ENCODE measurements at places on chromosomes 12 and 14.

DNA sequence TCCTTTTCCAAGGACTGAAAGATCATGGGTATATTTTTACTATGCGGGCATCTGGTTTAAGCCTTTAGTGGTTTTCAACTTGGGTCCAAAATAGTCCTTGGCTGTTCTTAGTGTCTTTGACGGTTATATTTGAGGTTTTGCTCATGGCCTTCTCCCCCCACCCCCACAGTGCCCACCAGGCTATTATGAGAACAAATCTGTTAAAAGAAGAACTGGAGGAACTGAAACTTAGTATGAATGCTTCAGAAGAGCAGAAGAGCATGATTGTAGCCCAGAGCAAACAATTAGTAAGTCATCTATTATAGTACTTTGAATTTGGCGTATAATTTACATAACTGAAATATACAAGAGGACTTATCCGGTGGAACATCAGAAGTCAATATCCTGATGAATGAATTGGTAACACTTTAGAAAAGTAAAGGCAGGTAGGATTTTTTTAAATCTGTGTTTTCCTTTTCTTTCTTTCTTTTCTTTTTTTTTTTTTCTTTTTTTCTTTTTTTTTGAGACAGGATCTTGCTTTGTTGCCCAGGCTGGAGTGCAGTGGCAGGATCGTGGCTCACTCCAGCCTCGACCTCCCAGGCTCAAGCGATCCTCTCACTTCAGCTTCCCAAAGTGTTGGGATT is 71.8 kb upstream of the BCAT1 start:
- DNase-seq = no peak
- H3K4me3 ChIP-seq = no peak overlapping the region
- no peaks in the 10 kb centered on the region for H3K36me3 ChIP-seq
- H3K27ac ChIP-seq = no peak overlapping the region

DNA sequence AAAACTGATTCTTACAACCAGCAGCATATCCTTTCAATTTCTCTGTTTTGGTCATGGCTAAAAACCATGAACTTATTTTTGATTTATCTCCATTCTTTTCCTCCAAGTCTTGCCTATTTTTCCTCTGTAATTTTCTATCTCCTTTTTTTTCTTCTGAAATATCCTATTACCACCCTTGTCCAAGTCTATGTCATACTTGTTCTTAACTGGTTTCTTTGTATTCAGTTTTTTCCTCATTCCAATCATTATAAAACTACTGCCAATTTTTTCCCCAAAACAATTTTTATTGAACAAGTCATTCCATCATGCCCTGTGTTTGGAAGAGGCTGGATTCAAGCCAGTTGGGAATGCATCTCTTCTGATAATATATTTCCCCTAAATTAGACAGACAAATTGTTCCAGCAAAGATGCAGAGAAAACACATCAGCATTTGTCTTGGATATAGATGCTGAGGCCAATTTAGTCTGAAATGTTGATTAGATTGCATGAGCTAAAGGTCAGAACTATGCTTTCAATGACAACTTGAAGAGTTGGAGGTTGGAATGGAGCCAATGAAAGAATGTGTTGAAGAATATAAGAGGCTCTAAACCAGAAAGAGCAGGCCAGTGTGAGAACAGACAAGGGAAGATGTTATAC is 30.7 kb downstream of the OTOGL start:
- no peaks in the 10 kb centered on the region for H3K36me3 ChIP-seq
- H3K4me3 ChIP-seq = no peak overlapping the region
- H3K27ac ChIP-seq = no peak overlapping the region
- DNase-seq = no peak
- no peaks in the 10 kb centered on the region for H3K4me1 ChIP-seq

GRCh38 chr14:68730811-68731425 is 61.9 kb downstream of the ZFP36L1 start:
- no peaks in the 10 kb centered on the region for H3K36me3 ChIP-seq
- no peak overlapping the region for H3K4me3 ChIP-seq
- H3K27me3 ChIP-seq = no peaks in the 10 kb centered on the region
- H3K4me1 ChIP-seq = peaks cover 4% of the 10 kb centered on the region
- no peak overlapping the region for H3K27ac ChIP-seq

GRCh38 chr12:74602881-74603672 is 65.4 kb downstream of the ATXN7L3B start:
- no peak overlapping the region for H3K4me3 ChIP-seq
- no peak overlapping the region for H3K27ac ChIP-seq
- H3K4me1 ChIP-seq = no peaks in the 10 kb centered on the region
- no peak for DNase-seq
- no peaks in the 10 kb centered on the region for H3K27me3 ChIP-seq

DNA sequence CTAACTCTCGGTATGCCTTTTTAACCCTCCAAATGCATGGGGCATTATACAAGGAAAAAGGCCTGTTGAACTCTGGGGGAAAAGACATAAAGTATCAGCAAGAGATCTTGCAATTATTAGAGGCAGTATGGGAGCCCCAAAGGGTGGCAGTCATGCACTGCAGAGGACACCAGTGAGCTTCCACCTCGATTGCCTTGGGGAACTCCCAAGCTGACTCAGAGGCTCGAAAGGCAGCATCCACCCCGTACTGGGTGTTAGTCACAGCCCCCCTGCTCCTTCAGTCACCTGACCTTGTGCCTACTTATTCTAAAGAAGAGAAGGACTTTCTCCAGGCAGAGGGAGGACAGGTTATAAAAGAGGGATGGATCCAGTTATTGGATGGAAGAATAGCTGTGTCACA is 781.4 kb upstream of the TMEM132C start:
- no peaks in the 10 kb centered on the region for H3K4me1 ChIP-seq
- no peaks in the 10 kb centered on the region for H3K36me3 ChIP-seq
- H3K27ac ChIP-seq = no peak overlapping the region
- DNase-seq = no peak
- no peaks in the 10 kb centered on the region for H3K27me3 ChIP-seq

DNA sequence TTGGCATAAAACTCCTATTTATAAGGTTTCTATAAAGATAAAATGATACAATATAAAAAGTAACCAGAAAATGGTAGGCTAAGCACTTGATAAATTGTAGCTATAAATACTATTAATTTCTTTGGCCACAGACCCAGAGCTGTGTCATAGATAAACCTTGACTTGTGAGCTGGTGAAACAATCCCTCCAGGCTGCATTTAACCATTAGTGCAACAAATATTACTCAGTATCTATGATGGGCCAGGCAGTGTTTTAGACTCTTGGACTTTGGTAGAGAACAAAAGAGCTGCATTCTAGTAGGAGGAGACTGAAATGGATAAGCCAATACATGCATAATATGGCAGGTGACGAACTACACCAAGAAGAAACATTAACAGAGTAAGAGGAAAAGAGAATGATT is 178.1 kb downstream of the BTG1 start:
- H3K4me3 ChIP-seq = no peak overlapping the region
- no peaks in the 10 kb centered on the region for H3K36me3 ChIP-seq
- H3K4me1 ChIP-seq = no peaks in the 10 kb centered on the region
- no peak for DNase-seq
- H3K27ac ChIP-seq = no peak overlapping the region

DNA sequence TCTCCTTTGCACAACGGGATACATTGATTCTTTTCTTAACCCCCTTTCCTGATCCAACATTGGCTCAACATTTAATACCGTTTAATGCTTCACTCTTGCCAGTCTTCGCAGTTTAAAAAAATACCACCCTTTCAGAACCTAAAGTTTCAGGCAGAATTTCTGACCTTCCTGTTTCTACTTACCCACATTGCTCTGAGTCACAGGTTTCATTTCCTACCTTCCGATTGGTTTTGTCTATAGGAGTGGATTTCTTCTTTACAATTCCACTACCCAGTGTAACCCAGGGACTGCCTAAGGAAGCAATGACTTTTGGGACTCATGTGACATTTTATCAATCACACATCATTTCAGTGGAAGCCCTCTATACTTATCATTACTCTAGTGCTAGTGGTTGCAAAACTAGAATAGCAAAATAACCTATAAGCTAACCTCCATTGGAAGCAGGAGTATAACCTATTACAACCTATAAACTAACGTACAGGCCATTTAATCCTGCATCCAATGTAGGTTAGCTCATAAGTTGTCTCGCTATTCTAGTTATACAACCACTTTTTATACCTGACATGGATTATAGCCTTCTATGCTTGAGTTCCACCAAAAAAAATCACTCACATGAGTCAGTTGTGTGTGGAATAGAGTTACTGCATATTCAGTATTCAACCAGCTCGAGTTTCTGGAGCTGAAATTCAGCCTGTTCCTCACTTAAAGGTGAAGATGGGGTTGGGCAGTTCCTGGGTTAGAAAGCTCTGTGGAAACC is 64.9 kb upstream of the KITLG start:
- no peaks in the 10 kb centered on the region for H3K4me1 ChIP-seq
- DNase-seq = no peak
- H3K27me3 ChIP-seq = no peaks in the 10 kb centered on the region
- H3K4me3 ChIP-seq = no peak overlapping the region
- no peak overlapping the region for H3K27ac ChIP-seq

- H3K27ac ChIP-seq = no peak overlapping the region
- H3K4me3 ChIP-seq = no peak overlapping the region
- no peaks in the 10 kb centered on the region for H3K36me3 ChIP-seq
- no peaks in the 10 kb centered on the region for H3K27me3 ChIP-seq
Observed at GRCh38 chr12:106962286-106962685, 6.6 kb downstream of the TMEM263 start.

- no peak overlapping the region for H3K4me3 ChIP-seq
- H3K27me3 ChIP-seq = no peaks in the 10 kb centered on the region
- H3K4me1 ChIP-seq = no peaks in the 10 kb centered on the region
- H3K36me3 ChIP-seq = no peaks in the 10 kb centered on the region
- no peak for DNase-seq
Observed at GRCh38 chr12:66196806-66197205, 7.8 kb downstream of the IRAK3 start.

DNA sequence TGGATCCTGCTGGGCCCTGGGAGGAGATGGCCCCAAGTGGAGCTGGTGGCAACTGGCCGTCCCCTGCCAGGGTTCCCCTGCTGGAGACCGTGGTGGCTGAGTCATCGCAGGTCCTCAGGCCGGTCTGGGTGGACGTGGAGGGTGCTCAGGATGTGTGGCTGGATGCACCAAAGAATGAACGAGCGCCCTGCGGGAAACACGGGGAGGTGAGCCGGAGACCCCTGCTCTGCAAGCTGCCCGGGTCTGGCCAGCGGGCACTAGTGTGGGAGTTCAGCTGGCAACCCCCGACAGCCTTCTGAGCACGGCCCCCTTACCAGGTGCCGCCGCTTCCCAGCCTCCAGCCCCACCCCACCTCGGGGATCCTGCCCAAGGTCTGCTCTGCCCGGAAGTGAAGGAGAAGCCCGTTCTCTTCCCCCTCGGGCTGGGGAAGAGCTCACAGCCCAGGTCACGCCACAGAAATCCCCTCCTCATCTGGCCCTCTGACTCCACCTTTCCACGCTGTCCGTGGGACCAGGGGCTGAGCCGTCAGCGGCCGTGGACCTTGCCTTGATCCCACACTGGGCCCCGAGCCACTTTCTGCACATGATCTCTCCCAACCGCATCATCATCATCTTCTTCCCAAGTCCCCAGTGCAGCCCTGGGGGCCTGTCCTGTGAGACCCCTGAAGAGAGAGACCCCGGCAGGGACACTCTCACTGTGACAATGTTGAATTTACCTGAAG is 165.5 kb downstream of the KIF26A start:
- H3K4me3 ChIP-seq = no peak overlapping the region
- H3K27me3 ChIP-seq = no peaks in the 10 kb centered on the region
- no peaks in the 10 kb centered on the region for H3K36me3 ChIP-seq
- DNase-seq = no peak
- no peak overlapping the region for H3K27ac ChIP-seq
- no peaks in the 10 kb centered on the region for H3K4me1 ChIP-seq

- H3K27me3 ChIP-seq = no peaks in the 10 kb centered on the region
- no peak overlapping the region for H3K4me3 ChIP-seq
- no peak overlapping the region for H3K27ac ChIP-seq
- no peaks in the 10 kb centered on the region for H3K36me3 ChIP-seq
Observed at GRCh38 chr12:15782667-15783066, 6.5 kb downstream of the EPS8 start.

DNA sequence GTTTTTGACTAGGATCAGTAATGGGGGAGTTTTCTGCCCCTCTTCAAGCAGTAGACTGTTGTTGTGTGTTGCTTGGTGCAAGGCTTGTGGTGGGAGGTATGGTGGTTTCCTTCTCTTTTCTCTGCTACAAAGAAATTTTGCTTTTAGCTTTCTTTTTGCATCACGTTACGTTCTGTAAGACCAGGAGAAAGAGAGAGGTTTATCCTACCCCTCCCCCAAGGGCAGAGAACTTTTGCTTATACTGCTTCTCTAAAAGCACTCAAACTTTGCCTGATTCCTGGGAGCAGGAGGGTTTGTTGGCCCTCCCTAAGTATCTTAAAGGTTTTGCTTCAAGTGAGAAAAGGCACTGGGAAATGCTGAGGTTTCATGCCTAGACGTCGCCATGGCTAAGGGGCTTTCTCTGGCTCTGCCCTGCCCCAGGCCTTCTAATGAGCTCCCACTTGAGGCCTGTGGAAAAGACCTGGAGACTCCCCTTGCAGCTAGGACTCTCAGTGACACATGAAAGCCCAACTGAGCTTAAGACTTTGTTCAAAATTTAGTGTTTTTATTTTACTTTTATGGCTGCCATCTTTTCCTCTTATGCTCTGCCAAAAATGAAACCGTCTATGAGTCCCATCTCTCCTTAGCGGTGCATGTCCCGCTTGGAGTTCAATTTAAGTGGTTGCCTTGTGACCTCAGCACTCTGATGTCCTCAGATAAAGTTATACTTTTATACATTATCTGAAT is 49.2 kb downstream of the EIF2S3B start:
- no peak overlapping the region for H3K4me3 ChIP-seq
- H3K27me3 ChIP-seq = no peaks in the 10 kb centered on the region
- H3K27ac ChIP-seq = no peak overlapping the region
- no peaks in the 10 kb centered on the region for H3K4me1 ChIP-seq
- DNase-seq = no peak
- H3K36me3 ChIP-seq = no peaks in the 10 kb centered on the region

- no peak overlapping the region for H3K4me3 ChIP-seq
- no peaks in the 10 kb centered on the region for H3K4me1 ChIP-seq
- H3K27me3 ChIP-seq = no peaks in the 10 kb centered on the region
- H3K27ac ChIP-seq = no peak overlapping the region
- no peaks in the 10 kb centered on the region for H3K36me3 ChIP-seq
Observed at GRCh38 chr12:22700106-22700505, 75.1 kb downstream of the ETNK1 start.

DNA sequence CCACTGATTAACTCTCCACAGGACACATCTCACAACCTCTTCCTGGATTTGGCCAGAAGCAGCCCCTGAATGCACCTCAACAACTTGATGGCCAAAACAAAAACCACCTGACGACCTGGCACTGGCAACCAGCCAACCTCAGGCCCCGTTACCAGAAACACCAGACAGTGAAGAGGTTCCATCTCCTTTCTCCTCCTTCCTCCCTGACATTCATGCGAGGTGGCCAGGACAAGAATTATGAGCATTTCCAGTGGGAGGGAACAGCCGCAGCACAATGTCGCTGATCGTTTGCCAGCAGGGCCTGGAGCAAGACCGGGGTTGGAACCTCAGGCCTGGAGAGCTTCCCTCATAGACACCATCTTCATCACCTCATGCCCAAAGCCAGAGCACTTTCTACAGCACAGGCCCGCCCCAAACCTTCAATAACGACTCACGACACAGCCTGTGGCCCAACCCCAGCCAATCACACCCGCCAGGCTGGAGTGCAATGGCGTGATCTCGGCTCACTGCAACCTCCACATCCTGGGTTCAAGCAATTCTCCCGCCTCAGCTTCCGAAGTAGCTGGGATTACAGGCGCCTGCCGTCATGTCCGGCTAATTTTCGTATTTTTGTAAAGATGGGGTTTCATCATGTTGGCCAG is 48.7 kb downstream of the CCDC88C start:
- H3K27me3 ChIP-seq = no peaks in the 10 kb centered on the region
- H3K36me3 ChIP-seq = no peaks in the 10 kb centered on the region

Measured in Peyer's patch (tissue), 4 donors.